ENCODE measurements at places on chromosomes 6 and 20.

DNA sequence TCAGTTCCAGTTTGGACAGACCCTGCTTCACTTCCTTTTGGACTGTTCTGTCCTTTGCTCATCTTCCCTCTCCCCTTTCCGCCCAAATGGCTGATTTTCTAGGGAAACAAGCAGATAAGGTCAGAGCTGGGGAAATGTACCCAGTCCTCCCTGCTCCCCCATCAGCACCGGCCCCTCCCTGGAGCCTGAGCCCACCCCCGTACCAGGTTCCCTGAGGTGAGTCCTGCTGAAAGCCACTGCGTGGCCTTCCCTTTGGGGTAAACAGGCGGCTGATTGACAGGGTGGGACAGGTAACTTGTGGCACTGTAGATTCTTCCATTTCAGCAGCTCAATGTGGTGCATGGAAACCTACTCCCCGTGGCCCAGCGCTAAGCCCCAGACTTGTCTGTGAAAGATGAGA is 70.5 kb downstream of the NPEPL1 start:
- DNase-seq = no peak
- no peak overlapping the region for H3K27ac ChIP-seq
- no peak overlapping the region for H3K4me3 ChIP-seq
- peaks cover 60% of the 10 kb centered on the region for H3K27me3 ChIP-seq
- H3K4me1 ChIP-seq = no peaks in the 10 kb centered on the region

DNA sequence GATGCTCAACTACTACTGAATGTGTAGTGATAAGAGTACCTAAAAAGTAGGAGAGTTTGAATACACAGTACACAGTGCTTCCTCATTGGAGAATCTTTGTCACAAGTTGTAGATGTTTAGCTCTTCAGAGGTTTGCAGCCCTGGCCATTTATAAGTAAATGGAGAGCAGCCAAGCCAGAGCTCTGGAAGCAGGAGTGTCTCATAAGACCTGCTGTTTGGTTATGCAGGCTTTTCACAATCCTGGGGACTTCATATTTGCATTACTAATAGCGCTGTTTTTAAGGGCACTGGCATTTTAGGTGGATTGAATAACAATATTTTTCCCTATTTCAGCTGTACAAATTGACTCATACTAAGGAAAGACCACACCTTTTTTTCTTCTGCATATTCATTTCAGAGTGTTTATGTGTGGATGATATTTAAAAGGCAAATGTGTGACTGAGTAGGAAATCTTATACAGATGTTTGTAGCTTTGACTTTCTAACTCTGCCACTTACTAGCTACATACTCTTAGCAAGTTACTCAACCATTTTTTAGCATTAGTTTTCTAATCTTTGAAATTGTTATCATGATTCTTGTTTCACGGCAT is 730.5 kb upstream of the MAP3K7 start:
- H3K4me1 ChIP-seq = no peaks in the 10 kb centered on the region
- no peak overlapping the region for H3K27ac ChIP-seq
- no peak overlapping the region for H3K4me3 ChIP-seq

- H3K4me3 ChIP-seq = no peak overlapping the region
- H3K4me1 ChIP-seq = no peaks in the 10 kb centered on the region
- DNase-seq = no peak
- peaks cover 21% of the 10 kb centered on the region for H3K27me3 ChIP-seq
Observed at GRCh38 chr20:2420510-2420909, 39.8 kb downstream of the TGM6 start.

DNA sequence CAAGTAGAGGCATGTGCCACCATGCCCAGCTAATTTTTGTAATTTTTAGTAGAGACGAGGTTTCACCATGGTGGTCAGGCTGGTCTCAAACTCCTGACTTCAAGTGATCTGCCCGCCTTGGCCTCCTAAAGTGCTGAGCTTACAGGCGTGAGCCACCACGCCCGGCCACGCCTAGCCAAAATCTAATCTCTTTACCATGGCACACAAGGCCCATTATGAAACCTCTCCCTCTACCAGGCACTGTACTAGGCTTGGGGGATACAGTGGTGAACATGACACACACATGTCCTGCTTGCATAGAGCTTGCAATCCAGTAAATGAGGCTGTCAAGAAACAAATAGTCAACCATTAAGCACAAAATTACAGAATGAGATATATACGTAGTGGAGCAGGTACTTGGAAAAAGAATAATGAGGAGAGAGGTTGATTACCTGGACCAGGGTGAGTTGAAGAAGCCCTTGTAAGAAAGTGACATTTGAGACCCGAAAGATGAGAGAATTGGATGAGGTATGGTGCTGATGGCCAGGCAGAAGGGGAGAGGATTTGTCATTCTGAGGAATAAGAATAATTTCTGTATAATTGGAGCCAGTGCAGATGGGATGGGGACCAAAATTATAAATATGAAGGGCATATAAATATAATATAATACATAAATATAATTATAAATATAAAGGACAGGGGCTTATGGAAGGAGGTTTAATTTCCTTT is 1.2 kb upstream of the CTNNBL1 start:
- peaks cover 29% of the 10 kb centered on the region for H3K4me1 ChIP-seq

DNA sequence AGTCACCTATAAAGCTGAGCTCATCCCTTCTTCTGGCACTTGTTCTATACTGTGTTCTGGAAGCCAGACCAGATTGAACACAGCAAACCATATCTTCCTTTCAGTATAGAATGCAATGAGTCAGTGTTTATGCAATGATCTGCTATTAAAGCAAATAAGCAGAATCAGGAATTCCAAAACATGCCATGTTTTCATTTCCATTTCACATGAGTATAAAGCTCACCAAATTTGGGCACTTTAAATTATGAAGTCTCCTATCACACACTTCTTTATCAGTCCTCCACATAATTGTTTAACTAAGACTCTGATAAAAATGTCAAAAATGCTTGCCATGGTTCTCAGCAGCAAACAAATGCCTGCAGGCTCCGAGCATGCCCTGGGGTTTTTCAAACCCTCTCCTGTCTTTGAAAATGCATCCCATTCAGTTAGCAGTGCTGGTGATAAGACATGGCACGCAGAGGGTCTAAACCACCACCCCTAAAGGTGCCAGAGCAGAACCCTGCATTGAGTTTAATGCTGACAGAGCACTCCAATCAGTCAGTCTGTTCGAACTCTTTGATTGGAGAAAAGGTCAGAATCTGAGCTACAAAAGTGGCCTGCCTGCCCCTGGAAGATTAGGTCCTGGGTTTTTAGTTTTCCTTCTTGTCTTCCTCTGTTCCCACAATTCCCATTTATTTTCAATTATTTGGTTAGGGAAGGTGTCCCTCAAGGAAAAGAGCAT is 234.1 kb downstream of the GMPR start:
- peaks cover 21% of the 10 kb centered on the region for H3K36me3 ChIP-seq
- H3K27me3 ChIP-seq = no peaks in the 10 kb centered on the region
- H3K4me1 ChIP-seq = peaks cover 44% of the 10 kb centered on the region
- peak overlapping the region; percentile 43 for H3K27ac ChIP-seq
- DNase-seq = peak; percentile 23
- no peak overlapping the region for H3K4me3 ChIP-seq

GRCh38 chr20:2750491-2751251 is 49.8 kb downstream of the CPXM1 start:
- no peak overlapping the region for H3K27ac ChIP-seq
- peak; percentile 30 for DNase-seq
- H3K27me3 ChIP-seq = peaks cover 49% of the 10 kb centered on the region
- H3K4me1 ChIP-seq = peaks cover 17% of the 10 kb centered on the region

DNA sequence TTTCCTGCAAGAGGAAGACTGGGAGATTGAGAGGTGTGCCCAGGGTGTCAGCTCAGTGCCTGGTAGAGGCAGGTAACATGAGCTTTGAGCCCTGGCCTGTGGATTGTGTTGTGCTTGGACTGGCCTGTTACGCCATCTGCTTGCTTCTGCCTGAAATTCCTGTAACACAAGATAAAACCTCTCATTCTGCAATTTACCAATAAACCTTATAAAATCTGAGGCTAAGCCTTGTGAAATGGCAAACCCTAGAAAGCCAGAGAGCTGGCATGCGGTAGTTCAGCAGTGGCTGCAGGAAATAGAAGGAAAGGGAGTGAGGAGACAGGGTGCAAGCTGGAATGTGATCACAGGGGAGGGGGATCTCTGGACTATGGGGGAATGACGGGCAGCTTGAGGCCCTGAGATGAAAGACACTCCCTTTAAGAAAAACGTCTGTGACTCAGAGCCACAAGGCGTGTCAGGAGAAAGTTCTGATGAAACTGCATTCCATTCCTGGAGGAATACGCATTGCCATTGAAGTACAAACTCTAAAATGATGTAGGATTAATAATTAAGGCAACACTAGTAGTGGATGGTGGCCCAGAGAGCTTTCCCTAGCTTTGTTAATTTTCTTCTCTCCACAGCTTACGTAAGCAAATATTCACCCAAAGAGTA is 26.3 kb upstream of the TFAP2A start:
- H3K27ac ChIP-seq = peak overlapping the region; percentile 94
- peak overlapping the region; percentile 63 for H3K4me3 ChIP-seq
- peak; percentile 93 for DNase-seq

GRCh38 chr20:63345328-63346100 is 15.6 kb downstream of the CHRNA4 start:
- no peaks in the 10 kb centered on the region for H3K4me1 ChIP-seq
- H3K4me3 ChIP-seq = no peak overlapping the region
- H3K27me3 ChIP-seq = peaks cover 20% of the 10 kb centered on the region
- no peak overlapping the region for H3K27ac ChIP-seq

DNA sequence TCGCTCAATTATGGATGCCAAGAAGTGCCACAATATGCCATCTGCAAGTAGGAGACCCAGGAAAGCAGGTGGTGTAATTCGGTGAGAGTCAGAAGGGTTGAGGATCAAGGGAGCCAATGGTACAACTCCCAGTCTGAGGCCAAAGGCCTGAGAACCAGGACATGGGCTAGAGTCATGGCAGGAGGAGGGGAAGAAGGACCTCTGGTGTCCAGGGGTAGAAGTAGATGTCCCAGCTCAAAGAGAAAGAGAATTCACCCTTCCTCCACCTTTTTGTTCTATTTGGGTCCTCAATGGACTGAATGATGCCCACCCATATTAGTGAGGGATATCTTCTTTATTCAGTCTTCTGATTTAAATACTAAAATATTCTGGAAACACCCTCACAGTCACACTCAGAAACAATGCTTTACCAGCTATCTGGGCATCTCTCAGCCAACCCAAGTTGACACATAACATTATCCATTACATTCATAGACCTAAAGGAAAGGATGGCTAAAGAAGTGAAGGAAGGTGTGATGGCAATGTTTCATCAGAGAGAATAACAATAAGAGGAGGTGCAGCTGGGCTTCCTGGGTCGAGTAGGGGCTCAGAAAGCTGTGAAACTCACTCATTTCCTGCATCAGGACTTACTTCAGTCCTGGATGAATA is 21.2 kb upstream of the HLA-DQA1 start:
- H3K27ac ChIP-seq = no peak overlapping the region
- H3K27me3 ChIP-seq = peaks cover 4% of the 10 kb centered on the region
- no peak for DNase-seq
- H3K4me1 ChIP-seq = no peaks in the 10 kb centered on the region
- no peak overlapping the region for H3K4me3 ChIP-seq

DNA sequence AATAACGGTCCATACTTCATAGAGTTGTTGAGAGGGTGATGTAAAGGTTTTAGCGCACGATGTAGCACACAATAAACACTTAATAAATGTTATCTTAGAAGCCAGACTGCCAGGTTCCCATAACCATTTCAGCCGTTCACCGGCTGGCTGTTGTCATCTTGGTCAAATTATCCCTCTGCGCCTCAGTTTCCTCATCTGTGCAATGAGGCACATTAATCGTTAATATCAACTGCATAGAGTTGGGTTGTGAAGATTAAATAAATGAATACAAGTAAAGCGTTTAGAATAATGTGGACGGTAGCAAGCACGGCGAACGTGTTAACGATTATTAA is 432 bp upstream of the PSMF1 start:
- no peak for DNase-seq
- H3K36me3 ChIP-seq = peaks cover 30% of the 10 kb centered on the region
- peak overlapping the region; percentile 62 for H3K27ac ChIP-seq
- peaks cover 54% of the 10 kb centered on the region for H3K4me1 ChIP-seq
- H3K27me3 ChIP-seq = no peaks in the 10 kb centered on the region

DNA sequence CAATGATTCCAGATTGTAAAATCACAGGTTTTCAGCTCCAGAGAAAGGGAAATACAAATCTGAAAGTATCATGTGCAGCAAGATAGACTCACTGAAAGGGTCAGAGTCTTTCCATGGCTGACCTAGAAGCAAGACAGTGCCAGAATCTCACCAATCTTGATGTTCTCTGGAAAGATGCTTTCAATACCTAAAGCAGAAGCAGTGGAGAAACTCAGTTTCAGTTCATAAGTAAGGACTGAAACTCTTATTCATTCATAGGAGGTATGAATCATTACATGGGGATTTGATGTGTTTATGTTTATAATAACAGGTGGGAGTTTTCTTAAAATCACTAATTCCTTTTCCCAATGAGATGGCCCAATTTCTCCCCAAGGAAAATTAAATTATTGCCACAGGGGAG is 42.5 kb downstream of the SLC2A12 start:
- H3K27ac ChIP-seq = no peak overlapping the region
- H3K27me3 ChIP-seq = peaks cover 20% of the 10 kb centered on the region

GRCh38 chr6:169388395-169389166 is 134.9 kb upstream of the THBS2 start:
- H3K27me3 ChIP-seq = peaks cover 8% of the 10 kb centered on the region
- no peak overlapping the region for H3K4me3 ChIP-seq
- DNase-seq = no peak
- H3K4me1 ChIP-seq = 0 out of 2 replicates have a peak, but pooled peaks cover 7% of the 10 kb centered on the region
- peak overlapping the region; percentile 27 for H3K27ac ChIP-seq
- peaks cover 16% of the 10 kb centered on the region for H3K36me3 ChIP-seq

DNA sequence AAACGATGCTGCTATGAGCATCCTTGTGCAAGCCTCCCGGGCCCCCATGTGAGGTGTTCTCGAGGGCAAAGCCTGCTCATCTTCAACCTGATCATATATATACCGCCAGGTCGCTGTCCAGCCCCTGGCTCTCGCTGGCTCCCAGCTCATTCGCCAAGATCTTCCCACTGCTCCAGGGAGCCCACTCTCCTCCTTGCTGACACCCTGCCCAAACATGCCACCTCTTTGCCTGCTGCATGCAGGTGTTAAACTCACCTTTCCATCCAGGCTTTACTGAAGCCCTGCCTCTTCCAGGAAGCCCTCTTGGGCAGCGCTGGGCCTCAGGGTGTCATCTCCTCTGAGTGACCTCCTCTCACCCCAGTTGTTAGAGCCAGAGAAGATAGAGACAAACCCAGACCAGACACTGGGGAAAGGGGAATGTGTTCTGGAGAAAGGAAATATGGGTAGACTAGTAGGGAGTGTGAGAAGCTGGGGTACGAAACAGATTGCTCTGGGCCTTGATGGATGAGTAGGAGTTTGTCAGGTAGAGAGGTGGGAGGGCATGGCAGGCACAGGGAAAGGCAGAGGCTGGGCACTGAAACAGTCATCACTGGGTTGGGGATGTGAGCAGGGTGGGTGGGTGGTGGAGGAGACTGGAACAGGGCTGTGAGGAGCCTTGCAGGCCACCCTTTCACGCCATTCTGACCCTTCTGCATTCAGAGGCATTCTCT is 1.2 kb upstream of the DLGAP4 start:
- H3K4me1 ChIP-seq = no peaks in the 10 kb centered on the region
- H3K4me3 ChIP-seq = no peak overlapping the region
- H3K36me3 ChIP-seq = no peaks in the 10 kb centered on the region
- no peak for DNase-seq
- H3K27me3 ChIP-seq = peaks cover 50% of the 10 kb centered on the region

GRCh38 chr6:63945987-63946386 is 310.4 kb downstream of the PHF3 start:
- no peak for DNase-seq
- H3K27ac ChIP-seq = no peak overlapping the region
- H3K4me1 ChIP-seq = no peaks in the 10 kb centered on the region
- H3K36me3 ChIP-seq = no peaks in the 10 kb centered on the region

GRCh38 chr6:17193106-17193775 is 87.9 kb upstream of the RBM24 start:
- peaks cover 12% of the 10 kb centered on the region for H3K4me1 ChIP-seq
- no peak overlapping the region for H3K4me3 ChIP-seq
- peaks cover 4% of the 10 kb centered on the region for H3K27me3 ChIP-seq
- no peak overlapping the region for H3K27ac ChIP-seq
- DNase-seq = peak; percentile 16
- no peaks in the 10 kb centered on the region for H3K36me3 ChIP-seq
